ENCODE measurements at places on chromosomes 5 and 9. TPM values are rescaled to one million over a fixed set of nuclear protein-coding genes. Genes with fewer than 3 reads are reported as not detected.

Gene HTR4
- total RNA-seq: not detected

Gene PRR7
- 1.1 TPM for total RNA-seq

Gene PCDHGC4
- total RNA-seq: 1.6 TPM

Gene IDNK
- total RNA-seq: 1.7 TPM

Gene THBS4
- 0.83 TPM for total RNA-seq

Gene FBP2
- not detected for total RNA-seq

Gene CCL27
- 0.18 TPM for total RNA-seq

Gene MBLAC2
- 3.2 TPM for total RNA-seq

Gene FOXD4
- total RNA-seq: not detected

Gene UNC5A
- total RNA-seq: not detected

GRCh38 chr9:35079041-35079425 lies 709 bp downstream of the FANCG start:
- no peaks in the 10 kb centered on the region for H3K36me3 ChIP-seq
- H3K27me3 ChIP-seq: no peaks in the 10 kb centered on the region
- DNase-seq: no peak
- H3K27ac ChIP-seq: peak overlapping the region; percentile 60
- H3K4me1 ChIP-seq: peaks cover 5% of the 10 kb centered on the region

DNA sequence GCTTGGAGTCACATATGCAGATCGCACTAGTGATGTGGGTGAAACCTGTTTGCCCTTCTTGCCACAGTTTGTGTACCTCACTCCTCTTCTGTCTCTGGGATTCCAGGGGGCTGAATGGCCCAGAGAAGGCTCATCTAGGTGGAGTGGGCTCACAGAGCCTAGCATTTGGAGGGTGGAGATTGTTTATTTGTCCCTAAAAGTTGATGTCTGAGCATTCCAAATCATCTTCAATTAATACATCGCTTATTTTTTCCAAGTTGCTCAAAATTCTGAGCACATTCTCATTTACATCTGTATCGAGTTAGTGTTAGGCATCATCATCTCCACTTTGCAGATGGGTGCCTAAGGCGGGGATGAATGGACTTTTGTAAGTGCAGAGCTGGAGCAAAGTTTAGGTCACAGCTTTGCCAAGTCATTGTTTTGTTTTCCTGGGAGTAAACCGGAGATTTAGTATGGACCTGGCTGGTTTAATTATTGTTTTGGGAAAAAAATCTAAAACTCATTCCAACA lies 2.0 kb downstream of the ABL1 start:
- H3K27me3 ChIP-seq: no peaks in the 10 kb centered on the region
- DNase-seq: peak; percentile 67
- peaks cover 20% of the 10 kb centered on the region for H3K4me1 ChIP-seq
- H3K4me3 ChIP-seq: peak overlapping the region; percentile 75
- H3K36me3 ChIP-seq: 0 out of 2 replicates have a peak, but pooled peaks cover 3% of the 10 kb centered on the region

GRCh38 chr5:93320920-93321445 lies 260.0 kb downstream of the NR2F1-AS1 start:
- no peak for DNase-seq
- no peak overlapping the region for H3K27ac ChIP-seq
- H3K27me3 ChIP-seq: no peaks in the 10 kb centered on the region
- peaks cover 2% of the 10 kb centered on the region for H3K4me1 ChIP-seq
- no peak overlapping the region for H3K4me3 ChIP-seq
- H3K36me3 ChIP-seq: no peaks in the 10 kb centered on the region

- H3K36me3 ChIP-seq: no peaks in the 10 kb centered on the region
- peak; percentile 90 for DNase-seq
- H3K4me3 ChIP-seq: no peak overlapping the region
- H3K27me3 ChIP-seq: peaks cover 3% of the 10 kb centered on the region
Measured at GRCh38 chr5:1568201-1568979, 44.6 kb upstream of the LPCAT1 start.

DNA sequence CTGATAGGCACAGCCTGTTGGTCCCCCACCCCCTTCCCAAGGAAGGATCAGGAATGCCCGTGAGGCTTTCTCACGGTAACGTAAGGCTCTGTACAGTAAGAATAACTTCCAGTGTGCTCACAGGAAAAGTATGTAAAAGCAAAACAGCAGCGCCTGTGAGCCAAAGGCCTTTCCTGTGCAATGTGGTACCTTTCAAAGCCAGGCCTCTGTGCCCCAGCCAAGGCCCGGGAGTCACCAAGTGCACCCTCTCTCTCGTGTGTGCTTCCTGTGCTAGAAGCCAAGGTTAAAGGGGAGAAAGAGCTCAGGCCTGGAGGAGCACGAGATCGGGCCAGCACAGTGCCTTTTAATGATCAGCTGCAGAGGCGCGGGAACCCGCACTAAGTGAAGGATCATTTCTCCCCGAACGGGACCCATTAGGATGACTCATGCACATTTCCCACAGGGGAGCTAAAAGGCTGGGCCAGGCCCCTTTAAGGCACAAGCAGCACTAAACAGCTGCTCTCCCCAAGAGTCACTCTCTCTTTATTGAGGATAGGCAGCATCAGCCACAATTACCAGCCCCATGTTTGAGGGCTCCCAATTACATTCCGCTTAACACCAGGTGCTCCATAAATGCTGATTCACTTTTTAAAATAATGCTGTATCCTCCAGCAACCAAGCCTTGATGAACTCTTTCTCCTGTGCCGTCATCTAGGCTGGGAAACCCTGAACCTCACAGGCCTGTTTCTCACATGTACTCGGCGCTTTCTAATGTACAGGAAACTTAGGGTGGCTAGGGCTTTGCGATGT lies 42.8 kb downstream of the SHB start:
- peak overlapping the region; percentile 96 for H3K27ac ChIP-seq
- peaks cover 59% of the 10 kb centered on the region for H3K4me1 ChIP-seq
- H3K27me3 ChIP-seq: no peaks in the 10 kb centered on the region
- no peak overlapping the region for H3K4me3 ChIP-seq
- H3K36me3 ChIP-seq: peaks cover 9% of the 10 kb centered on the region

DNA sequence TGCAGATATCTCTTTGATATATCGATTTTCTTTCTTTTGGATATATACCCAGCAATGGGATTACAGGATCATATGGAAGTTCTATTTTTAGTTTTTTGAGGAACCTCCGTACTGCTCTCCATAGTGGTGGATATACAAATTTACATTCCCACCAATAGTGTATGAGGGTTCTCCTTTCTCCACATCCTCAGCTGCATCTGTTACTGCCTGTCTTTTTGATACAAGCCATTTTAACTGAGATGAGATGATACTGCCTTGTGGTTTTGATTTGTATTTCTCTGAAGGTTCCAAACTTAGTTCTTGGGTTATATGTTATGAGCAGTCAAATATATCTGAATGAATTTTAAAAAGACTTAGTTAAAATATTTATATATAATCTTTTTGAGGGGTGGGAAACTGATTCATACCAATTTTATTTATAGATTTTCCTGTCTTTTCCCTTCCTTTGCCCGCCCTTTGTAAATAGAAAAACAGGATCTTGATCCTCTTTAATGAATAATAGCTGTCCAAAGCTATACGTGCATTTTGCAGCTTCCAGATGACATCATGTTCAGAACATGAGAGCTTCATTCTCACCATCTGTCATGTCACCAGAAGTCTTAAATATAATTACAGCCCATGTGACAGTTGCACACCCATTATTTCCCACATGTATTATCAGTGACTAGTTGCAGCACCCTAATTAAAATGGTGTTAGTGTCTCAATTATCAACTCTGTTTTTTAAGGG lies 6.2 kb upstream of the ARHGEF28 start:
- H3K36me3 ChIP-seq: no peaks in the 10 kb centered on the region
- H3K27ac ChIP-seq: no peak overlapping the region
- no peak overlapping the region for H3K4me3 ChIP-seq
- no peaks in the 10 kb centered on the region for H3K4me1 ChIP-seq
- no peak for DNase-seq
- no peaks in the 10 kb centered on the region for H3K27me3 ChIP-seq

GRCh38 chr5:1436036-1436435 lies 9.2 kb downstream of the SLC6A3 start:
- H3K4me1 ChIP-seq: no peaks in the 10 kb centered on the region
- peaks cover 3% of the 10 kb centered on the region for H3K27me3 ChIP-seq
- DNase-seq: no peak
- no peak overlapping the region for H3K27ac ChIP-seq
- H3K4me3 ChIP-seq: no peak overlapping the region
- H3K36me3 ChIP-seq: no peaks in the 10 kb centered on the region

DNA sequence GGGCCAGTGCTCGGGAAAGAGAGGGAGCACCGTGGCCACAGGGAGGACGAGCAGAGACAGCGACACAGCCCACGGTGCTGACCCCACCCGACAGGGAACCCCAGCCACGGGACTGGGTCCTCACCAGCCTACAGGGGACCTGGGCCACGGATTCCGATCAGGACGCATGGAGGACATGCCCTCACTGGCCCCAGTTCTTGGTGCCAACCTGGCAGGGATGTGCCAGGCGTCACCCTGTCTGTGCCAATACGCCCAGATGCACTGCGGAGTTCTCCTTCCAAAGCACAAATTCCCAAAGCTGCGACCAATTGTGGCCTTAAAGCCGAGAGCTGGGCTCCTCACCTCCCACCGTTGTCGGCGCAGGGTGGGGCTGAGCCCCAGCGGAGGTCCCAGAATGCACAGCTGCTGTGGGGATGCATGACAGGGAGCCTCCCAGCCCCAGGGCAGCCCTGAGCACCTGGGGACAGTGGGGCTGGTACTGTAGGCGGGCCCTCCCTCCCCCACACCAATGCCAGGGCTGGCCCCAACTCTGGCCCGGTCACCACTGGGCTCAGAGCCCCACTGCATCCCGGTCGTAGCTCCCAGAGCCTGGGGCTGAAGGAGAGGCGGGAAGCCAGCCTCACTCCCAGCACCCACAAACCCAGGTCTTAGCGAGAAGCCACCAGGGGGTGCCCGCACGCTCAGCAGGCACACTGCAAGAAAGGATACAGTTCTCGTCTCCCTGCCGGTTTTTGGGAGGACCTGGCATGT lies 44.2 kb downstream of the NKD2 start:
- no peak overlapping the region for H3K27ac ChIP-seq
- no peaks in the 10 kb centered on the region for H3K27me3 ChIP-seq
- no peak for DNase-seq
- H3K4me3 ChIP-seq: no peak overlapping the region
- H3K4me1 ChIP-seq: no peaks in the 10 kb centered on the region

DNA sequence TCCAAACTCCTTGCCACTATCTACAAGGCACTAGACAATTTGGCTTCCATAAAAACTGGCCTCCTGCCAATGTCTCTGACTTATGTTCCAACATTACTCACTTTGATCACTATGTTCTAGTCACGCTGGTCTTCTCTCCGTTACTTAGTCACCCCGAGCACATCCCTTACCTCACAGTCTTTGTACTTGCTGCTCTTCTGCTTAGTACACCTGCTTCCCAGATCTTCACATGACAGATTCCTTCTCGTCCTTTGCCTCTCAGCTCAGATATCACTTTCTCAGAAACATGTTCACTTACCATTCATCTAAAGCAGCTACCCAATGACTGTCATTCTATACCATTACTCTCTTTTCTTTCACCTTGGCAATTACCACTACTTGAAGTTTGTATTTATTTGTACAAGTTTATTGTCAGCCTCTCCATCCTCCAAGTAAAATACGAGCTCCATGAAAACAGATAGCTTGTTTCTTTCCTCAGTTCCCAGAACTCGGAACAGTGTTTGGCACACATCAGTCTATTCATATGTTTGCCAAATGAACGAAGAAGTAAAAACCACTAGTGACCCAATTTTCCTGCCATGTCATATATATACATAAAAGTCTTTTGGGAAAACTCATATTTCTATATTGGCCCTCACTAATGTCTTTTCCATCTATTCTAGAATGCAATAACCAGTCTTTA lies 5.9 kb upstream of the SLC22A5 start:
- H3K4me3 ChIP-seq: no peak overlapping the region
- no peaks in the 10 kb centered on the region for H3K36me3 ChIP-seq
- peaks cover 4% of the 10 kb centered on the region for H3K4me1 ChIP-seq
- peaks cover 2% of the 10 kb centered on the region for H3K27me3 ChIP-seq
- DNase-seq: peak; percentile 93
- no peak overlapping the region for H3K27ac ChIP-seq

DNA sequence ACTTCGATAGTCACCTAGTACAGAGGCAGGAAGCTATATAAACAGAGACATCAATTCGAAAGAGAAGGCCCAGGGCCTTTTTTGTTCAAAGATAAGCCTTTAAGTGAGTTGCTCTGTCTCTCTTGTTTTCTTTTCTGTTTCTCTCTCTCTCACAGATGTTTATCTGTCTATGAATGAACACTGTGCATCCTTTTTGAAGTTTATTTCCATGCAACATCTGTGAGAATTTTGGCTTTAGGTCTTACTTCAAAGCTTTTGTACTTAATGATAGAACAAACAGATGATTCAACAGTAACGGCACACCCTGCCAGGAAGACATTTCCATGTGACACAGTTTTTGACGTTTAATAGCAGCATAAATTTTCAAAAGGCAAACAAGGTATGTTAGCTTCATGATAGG lies 1413.1 kb upstream of the CDH6 start:
- no peaks in the 10 kb centered on the region for H3K36me3 ChIP-seq
- H3K4me3 ChIP-seq: no peak overlapping the region
- DNase-seq: no peak

GRCh38 chr5:155750101-155750500 lies 576.9 kb upstream of the SGCD start:
- H3K27me3 ChIP-seq: no peaks in the 10 kb centered on the region
- H3K36me3 ChIP-seq: no peaks in the 10 kb centered on the region
- no peak overlapping the region for H3K4me3 ChIP-seq
- no peak overlapping the region for H3K27ac ChIP-seq
- no peak for DNase-seq
- no peaks in the 10 kb centered on the region for H3K4me1 ChIP-seq

DNA sequence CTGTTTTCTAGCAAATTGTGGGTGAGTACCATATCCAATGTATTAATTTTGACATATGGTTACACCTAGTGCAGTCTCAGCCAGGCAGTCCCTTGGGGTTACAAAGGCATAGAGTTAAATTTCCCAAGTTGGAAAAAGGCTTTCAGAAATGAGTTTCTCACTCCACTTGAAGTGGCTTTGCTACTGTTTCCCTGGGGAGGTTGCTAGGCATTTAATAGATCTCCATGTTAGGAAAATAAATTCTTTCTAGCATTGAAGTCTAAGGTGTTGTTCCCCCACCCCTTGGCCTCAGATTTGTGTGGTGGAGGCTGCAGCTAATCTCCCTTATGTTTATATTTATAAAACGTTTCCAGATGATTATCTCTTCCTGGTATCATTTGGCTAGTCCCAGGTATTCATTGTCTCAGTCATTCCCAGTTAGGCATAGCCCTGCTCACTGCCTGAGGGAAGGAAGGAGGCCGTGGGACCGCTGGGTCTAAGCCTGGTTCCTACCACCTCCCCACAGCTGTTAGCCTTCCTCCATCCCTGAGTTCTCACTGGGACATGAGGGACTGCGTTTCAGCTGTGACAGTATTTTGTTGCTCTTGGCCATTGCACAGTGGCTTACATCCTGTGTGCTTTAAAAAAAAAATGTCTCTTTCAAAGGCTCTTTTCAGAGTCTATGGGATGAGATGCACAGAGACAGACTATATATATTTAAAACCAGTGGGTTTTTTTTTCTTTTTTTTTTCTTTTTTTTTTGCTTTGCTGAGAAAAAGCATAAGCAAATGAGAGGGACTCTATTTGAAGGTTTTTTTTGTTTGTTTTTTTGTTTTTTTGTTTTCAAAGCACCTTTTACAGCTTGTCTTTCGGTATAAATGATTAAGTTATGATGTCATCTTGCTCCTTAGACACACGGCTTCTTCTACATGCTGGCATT lies 121.5 kb downstream of the MAST4 start:
- no peaks in the 10 kb centered on the region for H3K36me3 ChIP-seq
- no peaks in the 10 kb centered on the region for H3K27me3 ChIP-seq
- no peak overlapping the region for H3K4me3 ChIP-seq
- H3K4me1 ChIP-seq: no peaks in the 10 kb centered on the region
- DNase-seq: no peak

GRCh38 chr5:178349075-178349511 lies 116.5 kb upstream of the PHYKPL start:
- no peak overlapping the region for H3K4me3 ChIP-seq
- no peak overlapping the region for H3K27ac ChIP-seq

- no peaks in the 10 kb centered on the region for H3K36me3 ChIP-seq
- H3K27ac ChIP-seq: peak overlapping the region; percentile 65
- DNase-seq: peak; percentile 91
- H3K27me3 ChIP-seq: no peaks in the 10 kb centered on the region
- H3K4me1 ChIP-seq: peaks cover 13% of the 10 kb centered on the region
Measured at GRCh38 chr9:114691046-114691955, 9.3 kb upstream of the TEX48 start.
